H9 (cell line): ENCODE measurements at places on chromosomes 5 and 9. TPM values are rescaled to one million over a fixed set of nuclear protein-coding genes. Genes with fewer than 3 reads are reported as not detected.

- no peaks in the 10 kb centered on the region for H3K36me3 ChIP-seq
- H3K27ac ChIP-seq, result no peak overlapping the region
- H3K4me3 ChIP-seq, result peak overlapping the region; percentile 32; the same call in 1 of the 3 replicates
Measured at GRCh38 chr5:147750065-147750464, 32.5 kb downstream of the JAKMIP2 start.

DNA sequence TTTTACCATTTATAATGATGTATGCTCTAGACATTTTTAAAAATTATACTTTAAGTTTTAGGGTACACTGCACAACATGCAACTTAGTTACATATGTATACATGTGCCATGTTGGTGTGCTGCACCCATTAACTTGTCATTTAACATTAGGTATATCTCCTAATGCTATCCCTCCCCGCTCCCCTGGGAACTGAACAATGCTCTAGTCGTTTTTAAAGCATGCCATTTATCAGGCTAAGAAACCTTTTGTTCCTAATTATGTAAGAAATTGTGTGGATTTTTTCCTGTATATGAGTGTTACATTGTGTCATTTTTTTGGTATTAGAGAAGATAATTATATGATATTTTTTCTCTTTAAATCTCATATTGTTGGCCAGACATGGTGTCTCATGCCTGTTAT, 72.8 kb upstream of the SGCD start:
- H3K27ac ChIP-seq, result no peak overlapping the region
- no peaks in the 10 kb centered on the region for H3K4me1 ChIP-seq
- H3K4me3 ChIP-seq, result no peak overlapping the region
- no peaks in the 10 kb centered on the region for H3K36me3 ChIP-seq
- DNase-seq, result no peak

DNA sequence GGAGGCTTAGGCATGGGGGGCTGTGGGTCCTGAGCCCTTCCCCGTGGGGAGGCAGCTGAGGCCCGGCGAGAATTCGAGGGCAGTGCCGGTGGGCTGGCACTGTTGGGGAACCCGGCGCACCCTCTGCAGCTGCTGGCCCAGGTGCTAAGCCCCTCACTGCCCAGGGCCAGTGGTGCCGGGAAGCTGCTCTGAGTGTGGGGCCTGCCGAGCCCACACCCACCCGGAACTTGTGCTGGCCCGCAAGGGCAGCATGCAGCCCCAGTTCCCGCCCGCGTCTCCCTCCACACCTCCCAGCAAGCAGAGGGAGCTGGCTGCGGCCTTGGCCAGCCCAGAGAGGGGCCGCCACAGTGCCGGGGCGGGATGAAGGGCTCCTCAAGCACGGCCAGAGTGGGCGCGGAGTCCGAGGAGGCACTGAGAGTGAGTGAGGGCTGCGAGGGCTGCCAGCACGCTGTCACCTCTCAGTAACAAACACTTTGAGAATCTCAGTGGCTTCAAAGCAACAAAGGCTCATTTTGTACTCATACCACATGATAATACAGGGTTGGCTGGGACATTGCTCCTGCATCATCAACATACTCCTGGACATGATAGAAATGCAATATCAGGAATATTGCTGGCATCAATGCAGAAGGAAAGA, 265.7 kb upstream of the ANKRD55 start:
- H3K27me3 ChIP-seq, result no peaks in the 10 kb centered on the region
- no peak overlapping the region for H3K4me3 ChIP-seq
- no peak overlapping the region for H3K27ac ChIP-seq
- H3K36me3 ChIP-seq, result no peaks in the 10 kb centered on the region
- no peak for DNase-seq

- H3K4me1 ChIP-seq, result no peaks in the 10 kb centered on the region
- no peak overlapping the region for H3K4me3 ChIP-seq
- H3K27me3 ChIP-seq, result no peaks in the 10 kb centered on the region
- no peak for DNase-seq
- H3K27ac ChIP-seq, result no peak overlapping the region
Measured at GRCh38 chr5:57859626-57860025, 377.0 kb upstream of the ACTBL2 start.

DNA sequence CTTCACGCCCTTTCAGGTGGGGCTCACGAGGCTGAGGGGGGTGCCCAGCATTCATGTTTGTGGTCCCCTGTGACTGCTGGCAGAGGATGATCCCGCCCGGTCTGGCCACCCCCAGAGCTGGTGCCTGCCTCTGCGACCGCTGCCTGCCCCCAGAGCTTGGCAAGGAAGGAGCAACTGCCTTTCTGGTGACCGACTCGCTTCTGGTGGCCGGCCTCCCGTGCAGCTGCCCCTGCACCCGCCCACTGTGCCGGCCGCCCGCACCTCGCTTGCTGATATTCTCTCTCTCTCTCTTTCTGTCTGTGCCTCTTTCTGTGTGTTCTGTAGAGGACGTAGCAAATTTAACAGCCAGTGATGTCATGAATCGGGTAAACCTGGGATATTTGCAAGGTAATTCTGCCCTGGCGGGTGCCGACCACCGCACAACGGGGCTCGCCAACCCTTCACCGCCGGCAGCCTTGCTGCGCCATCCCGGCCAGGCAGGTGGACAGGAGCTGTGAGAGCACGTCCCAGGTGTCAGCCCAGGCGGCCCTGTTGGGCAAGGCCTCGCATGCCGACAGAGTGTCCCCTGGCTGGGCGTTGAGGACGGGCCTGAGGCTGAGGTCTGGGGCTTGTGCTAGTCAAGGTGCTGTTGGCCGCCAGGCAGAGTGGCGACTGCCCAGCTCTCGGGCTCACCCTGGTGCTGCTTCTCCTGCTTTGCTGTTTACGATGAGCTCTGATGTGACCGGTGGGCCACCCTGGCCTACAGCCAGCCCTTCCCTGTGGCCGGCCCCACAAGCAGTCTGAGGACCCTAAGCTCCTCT, 86.0 kb downstream of the KCNT1 start:
- no peak overlapping the region for H3K27ac ChIP-seq
- no peaks in the 10 kb centered on the region for H3K27me3 ChIP-seq
- no peak for DNase-seq
- H3K4me1 ChIP-seq, result no peaks in the 10 kb centered on the region
- H3K4me3 ChIP-seq, result no peak overlapping the region

GRCh38 chr5:137921931-137922330, 32.7 kb downstream of the PKD2L2 start:
- no peak overlapping the region for H3K27ac ChIP-seq
- H3K27me3 ChIP-seq, result no peaks in the 10 kb centered on the region
- H3K36me3 ChIP-seq, result no peaks in the 10 kb centered on the region
- DNase-seq, result no peak

DNA sequence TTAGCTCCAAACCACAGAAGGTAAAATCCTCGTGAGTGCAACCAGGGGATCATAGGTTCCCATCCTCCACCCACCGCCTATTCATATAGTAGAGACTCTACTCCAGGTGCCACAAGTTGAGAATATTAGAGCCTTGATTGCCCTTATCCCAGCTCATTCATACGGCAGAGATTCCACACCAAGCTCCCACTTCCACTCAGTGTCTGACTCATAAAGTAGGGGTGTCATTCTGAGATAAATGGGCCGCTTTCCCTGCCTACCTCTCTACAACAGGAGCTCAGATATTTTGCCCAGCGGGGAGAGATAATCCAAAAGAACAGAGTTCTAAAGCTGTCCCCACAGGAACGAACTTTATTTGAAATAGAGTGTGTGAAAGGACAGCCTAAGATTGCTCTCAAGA, 9.4 kb downstream of the SLC22A4 start:
- no peaks in the 10 kb centered on the region for H3K36me3 ChIP-seq
- H3K27me3 ChIP-seq, result no peaks in the 10 kb centered on the region
- no peak overlapping the region for H3K27ac ChIP-seq
- no peaks in the 10 kb centered on the region for H3K4me1 ChIP-seq
- no peak for DNase-seq

DNA sequence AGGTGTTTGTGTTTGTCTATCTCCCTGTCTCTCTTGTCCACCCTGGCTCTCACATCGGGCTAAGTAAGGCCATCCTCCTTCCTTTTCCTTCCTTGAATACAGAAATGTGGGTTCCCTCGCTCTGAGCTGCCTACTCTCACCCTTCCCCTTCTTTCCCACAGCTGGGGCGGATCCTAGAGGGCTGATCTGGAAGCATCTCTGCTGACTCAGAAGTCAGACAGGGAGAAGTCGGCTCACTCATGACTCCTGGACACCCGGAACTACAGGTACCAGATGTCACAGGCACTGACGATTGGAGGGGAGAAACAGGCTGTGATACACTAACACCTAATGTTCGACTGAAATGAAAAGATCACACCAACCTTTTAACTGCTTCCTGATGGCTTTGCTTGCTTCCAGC, 41.3 kb downstream of the PTPN3 start:
- no peaks in the 10 kb centered on the region for H3K27me3 ChIP-seq
- H3K36me3 ChIP-seq, result no peaks in the 10 kb centered on the region
- H3K4me3 ChIP-seq, result no peak overlapping the region
- no peak for DNase-seq

- H3K27ac ChIP-seq, result no peak overlapping the region
- no peaks in the 10 kb centered on the region for H3K27me3 ChIP-seq
- H3K4me1 ChIP-seq, result peaks cover 7% of the 10 kb centered on the region; the same call in 1 of the 2 replicates
- H3K4me3 ChIP-seq, result no peak overlapping the region
- peaks cover 71% of the 10 kb centered on the region for H3K36me3 ChIP-seq
Measured at GRCh38 chr9:120486347-120486746, 93.6 kb downstream of the CDK5RAP2 start.

DNA sequence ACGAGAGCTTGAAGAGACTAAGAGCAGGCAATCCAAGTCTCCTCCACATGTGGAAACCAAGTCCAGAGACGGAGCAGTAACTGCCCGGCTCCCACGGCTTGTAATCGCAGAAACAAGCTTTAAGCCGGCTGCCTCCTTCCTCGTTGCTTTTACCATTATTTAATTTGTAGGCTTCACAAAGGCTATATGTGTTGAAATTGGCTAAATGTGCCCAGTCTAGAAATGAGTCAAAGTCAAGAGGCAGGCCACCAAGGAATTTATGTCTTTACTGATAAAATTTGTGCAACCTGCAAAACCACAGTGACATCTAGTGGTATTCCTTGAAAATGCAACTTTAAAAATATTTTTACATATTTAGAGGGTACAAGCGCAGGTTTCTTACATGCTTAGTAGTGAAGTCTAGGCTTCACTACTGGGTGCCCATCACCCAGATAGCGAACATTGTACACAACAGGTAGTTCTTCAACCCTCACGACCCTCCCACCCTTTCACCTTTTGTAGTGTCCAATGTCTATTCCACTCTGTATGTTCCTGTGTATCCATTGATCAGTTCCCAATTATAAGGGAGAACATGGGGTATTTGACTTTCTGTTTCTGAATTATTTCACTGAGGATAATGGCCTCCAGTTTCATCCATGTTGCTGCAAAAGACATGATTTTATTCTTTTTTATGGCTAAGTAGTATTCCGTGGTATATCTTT, 33.5 kb upstream of the EBF1 start:
- H3K27ac ChIP-seq, result no peak overlapping the region
- no peak for DNase-seq
- H3K4me1 ChIP-seq, result no peaks in the 10 kb centered on the region; the same call in 1 of the 2 replicates
- H3K27me3 ChIP-seq, result no peaks in the 10 kb centered on the region
- H3K4me3 ChIP-seq, result no peak overlapping the region
- H3K36me3 ChIP-seq, result no peaks in the 10 kb centered on the region

PCDHA9 gene
- total RNA-seq, result 0.46 and 0.55 TPM in 2 replicates

PALM2AKAP2 gene
- 3.6 and 4.0 TPM in 2 replicates for total RNA-seq

TTC33 gene
- 7.2 and 7.3 TPM in 2 replicates for total RNA-seq

BNC2 gene
- total RNA-seq, result 40.8 and 43.6 TPM in 2 replicates

PCDHB14 gene
- total RNA-seq, result 1.5 and 2.4 TPM in 2 replicates
